ENCODE measurements at places on chromosomes 3 and 15.

DNA sequence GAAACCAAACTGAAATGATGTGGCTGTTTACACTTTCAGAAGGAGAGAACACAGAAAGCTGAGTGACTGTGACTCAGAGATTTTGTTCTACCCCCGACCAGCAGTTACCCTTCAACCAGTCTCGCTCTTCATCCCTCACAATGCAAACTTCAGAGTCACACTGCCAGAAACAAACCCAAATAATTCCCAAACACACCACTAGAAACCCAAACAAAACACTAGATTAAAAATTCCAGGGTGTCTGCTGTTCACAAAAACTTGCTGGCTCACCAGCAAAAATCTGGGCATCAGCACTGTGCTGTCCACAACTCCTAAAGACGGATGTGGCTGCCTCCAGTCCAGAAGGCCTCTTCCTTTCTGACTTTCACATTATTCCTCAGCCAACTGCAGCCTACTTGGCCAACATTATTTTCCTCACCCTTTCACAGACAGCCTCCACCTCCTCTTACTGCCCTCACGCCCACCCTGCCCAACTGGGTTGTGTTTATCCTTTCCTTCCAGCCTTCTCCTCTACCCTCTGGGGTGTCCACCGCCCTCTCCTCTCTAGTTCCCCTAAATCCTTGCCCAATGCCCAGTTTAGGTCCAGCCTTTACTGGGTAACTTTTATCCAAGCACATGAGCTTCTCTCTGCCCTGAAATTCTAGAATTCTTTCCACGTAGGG, 71.4 kb downstream of the MECOM start:
- DNase-seq: no peak

- DNase-seq: peak; percentile 32
These were observed 15.4 kb upstream of the ZNF774 start for GRCh38 chr15:90336705-90337141.

DNA sequence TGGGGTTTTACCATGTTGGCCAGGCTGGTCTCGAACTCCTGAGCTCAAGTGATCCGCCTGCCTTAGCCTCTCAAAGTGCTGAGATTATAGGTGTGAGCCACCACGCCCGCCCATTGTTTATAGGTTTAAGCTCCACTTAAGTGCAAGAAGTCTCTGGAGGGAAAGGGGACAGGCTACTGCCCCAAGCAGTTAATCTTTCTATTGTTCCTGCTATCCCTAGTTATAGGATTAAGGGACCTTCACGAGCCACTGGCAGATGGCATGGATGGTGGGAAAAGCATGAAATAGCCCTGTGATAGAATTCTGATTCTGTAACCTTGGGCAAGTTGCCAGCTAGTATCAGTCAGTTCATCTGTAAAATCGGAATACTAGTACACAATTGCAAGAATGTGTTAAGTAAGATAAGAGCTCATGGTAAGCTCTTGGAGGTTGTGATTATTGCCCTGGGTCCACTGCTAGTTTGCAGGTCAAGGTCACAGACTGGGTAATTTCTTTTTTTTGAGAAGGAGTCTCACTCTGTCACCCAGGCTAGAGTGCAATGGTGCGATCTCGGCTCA, 5.3 kb upstream of the RBPMS2 start:
- no peak for DNase-seq

GRCh38 chr3:32700244-32700643, 15.3 kb downstream of the CNOT10 start:
- DNase-seq: no peak

DNA sequence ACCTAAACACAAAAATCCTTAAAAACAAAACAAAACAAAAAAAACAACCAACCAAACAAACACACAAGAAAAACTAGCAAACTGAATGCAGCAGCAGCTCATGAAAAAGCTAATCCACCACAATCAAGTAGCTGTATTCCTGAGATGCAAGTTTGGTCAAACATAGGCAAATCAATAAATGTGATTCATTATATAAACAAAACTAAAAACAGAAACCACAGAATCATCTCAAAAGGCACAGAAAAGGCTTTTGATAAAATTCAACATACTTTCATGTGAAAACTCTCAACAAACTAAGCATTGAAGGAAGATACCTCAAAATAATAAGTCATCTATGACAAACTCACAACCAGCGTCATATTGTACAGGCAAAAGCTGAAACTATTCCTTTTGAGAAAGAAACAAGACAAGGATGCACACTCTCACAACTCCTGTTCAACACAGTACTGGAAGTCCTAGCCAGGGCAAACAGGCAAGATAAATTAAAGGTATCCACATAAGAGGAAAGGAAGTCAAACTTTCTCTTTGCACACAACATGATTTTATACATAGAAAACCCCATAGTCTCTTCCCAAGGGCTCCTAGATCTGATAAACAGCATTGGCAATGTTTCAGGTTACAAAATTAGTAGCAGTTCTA, 495.1 kb upstream of the SGO1 start:
- no peak for DNase-seq

DNA sequence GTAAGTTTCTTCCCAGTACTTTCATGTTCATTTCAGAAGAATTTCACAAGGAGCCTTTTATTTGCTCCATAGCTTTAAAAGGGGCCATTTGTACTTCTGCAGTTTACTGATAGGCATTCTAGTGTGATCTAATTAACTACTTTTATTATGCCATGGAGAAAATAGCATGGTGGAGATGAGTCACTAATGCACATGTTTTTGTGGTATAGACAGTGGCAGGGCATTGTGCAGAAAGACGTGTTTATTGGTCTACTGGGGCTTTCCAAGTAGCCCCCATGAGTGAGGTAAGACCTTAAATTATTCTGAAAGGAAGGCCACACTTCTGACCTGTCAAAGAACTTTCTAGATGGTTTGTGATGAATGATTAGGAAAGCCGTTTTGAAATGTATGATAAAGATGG, 810.0 kb upstream of the NR2F2 start:
- no peak for DNase-seq

GRCh38 chr15:35698331-35698730, 152.4 kb upstream of the DPH6 start:
- no peak for DNase-seq

- DNase-seq: no peak
These were observed 4.5 kb upstream of the SEMA3B start for GRCh38 chr3:50264383-50264963.

DNA sequence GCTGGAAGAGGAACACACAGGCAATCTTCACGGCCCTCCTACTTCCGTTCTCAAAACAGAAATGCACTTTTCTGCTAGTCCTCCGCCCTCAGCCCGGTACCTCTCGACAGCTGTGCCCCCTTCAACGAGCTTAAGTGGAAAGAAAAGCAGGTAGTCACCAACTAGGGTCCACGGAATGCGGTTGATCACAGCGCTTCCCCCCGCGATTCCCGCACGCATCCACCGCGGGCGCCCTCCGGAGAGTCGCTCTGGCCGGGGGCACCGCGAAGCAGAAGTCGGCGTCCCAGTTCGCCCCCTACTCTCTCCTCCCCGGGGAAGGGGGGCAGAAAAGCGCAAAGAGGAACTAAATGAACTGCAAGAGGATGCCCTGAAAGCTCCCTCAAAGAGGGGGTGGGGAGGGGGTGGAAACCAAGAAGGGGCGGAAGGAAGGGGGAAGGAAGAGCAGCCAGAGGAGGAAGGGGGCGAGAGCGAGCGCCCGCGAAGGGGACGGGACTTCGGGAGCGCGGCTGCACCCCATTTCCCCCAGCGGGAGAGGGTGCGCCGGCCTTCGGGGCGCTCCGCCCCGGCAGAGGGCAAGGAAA, 738 bp downstream of the ACAP2 start:
- DNase-seq: peak; percentile 67

- no peak for DNase-seq
These were observed 9.8 kb upstream of the TXNRD3 start for GRCh38 chr3:126664591-126665214.

DNA sequence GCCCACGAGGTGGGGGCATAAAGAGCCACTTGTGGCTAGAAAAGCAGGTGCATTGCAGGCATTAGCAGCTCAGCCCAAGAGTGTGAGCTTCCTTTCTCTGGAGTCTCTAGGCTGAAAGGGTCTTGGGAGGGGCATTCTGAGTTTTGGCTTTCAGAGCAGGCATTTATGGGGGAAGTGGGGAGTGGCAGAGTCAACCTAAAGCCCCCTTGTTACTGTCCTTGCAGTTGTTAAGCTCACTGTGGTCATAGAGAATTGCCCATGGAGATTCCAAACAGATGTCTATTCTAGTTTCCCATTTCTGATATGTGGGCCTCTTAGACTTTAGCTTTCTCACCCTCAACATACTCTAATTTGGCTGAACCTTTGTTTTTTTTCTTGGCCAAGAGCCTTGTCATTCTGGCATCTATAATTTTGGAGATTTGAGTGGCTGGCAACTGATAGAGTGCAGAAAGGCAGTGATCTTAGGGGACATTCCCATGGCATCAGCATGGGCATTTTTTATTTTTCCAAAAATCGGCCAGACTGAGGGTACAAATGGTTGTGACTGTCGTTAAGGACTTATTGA, 217.9 kb downstream of the THSD4 start:
- DNase-seq: no peak
